ENCODE measurements at places on chromosomes 5 and 9.

- DNase-seq: no peak
These were observed 566 bp downstream of the GPR21 start for GRCh38 chr9:123033864-123034601.

DNA sequence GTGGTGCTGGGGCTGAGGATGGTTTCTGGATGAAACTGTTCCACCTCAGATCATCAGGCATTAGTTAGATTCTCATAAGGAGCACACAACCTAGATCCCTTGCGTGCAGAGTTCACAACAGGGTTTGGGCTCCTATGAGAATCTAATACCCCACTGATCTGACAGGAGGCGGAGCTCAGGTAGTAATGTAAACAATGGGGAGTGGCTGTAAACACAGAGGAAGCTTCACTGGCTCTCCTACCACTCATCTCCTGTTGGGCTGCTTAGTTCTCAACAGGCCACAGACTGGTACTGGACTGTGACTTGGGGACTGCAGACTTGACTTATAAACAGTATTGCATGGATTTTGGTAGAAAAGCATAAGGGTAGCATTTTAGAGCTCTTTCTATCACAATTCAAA, 870.7 kb upstream of the CDH10 start:
- DNase-seq: no peak

DNA sequence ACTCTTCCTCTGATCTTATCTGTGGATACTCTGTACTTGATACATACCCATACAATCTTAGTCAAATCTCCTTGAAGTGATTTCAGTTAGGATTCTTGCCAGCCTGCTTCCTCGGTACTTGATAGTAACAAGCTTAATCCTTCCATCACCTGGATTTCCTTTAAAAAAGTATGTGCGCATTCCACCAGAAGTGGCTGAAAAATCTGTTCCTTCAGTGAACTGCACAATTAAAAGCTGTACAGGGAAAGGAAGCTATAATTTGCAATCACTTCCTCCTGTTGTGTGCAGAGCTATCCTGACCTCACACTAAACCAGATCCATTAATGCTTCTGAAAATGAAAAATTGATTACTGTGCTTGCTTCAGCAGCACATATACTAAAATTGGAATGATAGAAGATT, 47.3 kb downstream of the PWWP2A start:
- DNase-seq: no peak

- DNase-seq: no peak
These were observed at the start of gene NDST1 for GRCh38 chr5:150507474-150508276. NDST1 (plus strand) TSS chr5:150508131; CDS start chr5:150521255, 13,124 bp downstream.

GRCh38 chr5:127799293-127799905, 96.2 kb downstream of the CCDC192 start:
- DNase-seq: no peak

DNA sequence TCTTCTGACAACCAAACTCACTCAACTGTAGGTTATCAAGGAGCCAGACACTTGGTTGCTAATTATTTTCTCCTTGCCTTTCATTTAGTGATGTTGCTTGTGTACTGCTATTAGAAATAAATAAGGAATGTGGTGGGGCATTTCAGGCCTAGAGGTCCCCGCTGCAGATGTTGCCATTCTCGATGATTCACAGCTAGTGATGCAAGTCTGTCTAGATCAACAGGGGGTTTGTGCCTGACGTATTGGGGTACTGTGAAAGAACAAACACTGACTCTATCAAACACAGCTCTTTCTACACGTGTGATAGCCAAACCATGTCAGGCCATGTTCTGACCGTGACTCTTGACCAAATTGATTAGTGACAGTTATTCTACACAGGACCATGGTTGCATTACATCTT, 144.7 kb downstream of the OSTF1 start:
- DNase-seq: no peak

GRCh38 chr5:61951295-61951694, 354.7 kb upstream of the KIF2A start:
- no peak for DNase-seq

DNA sequence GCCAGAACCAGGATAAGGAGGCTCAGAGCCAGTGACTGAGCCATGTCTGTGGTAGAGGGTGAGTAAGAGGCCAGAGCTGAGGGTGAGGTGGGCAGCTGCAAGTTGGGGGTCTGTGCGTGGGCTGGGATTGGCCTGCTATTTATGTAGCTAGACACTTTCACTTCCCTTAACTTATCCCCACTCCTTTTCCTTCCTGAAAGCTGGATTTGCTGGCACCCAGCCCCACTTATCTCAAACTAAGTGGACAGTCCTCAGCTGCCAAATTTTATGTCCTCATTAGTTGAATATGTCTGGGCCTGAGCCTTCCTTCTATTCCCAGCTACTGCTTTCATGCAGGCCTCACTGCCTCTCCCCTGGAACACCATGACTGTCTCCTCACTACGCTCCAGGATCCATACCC, at the start of gene CCL21:
CCL21 (minus strand) TSS at position 114 of the 400 bp plus-strand sequence; CDS start at position 44, 70 bp downstream.
- DNase-seq: no peak

- no peak for DNase-seq
These were observed 571.2 kb upstream of the DAB2 start for GRCh38 chr5:39995990-39996389.

DNA sequence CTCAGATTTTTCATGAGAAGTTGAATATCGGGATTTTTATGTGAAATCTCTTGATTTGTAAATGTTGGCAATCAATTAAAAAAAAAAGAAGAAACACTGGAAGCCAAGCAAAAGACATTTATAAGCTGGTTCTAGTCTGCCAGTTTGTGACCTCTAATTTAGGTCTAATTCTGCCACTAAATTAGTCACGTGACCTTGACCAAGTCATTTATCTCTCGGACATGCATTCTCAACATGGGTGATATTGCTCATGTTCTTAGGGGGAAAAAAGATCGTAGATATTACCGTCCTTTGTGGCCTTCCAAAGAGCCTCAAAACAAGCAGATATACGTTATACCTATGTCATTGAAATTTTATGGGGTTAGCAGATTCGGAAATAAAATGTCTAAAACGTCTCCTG, 52.9 kb upstream of the PTPDC1 start:
- no peak for DNase-seq

GRCh38 chr5:5492087-5492933, 69.8 kb downstream of the ICE1 start:
- peak; percentile 52 for DNase-seq

- no peak for DNase-seq
These were observed 185.6 kb upstream of the DMRT1 start for GRCh38 chr9:655875-656274.

DNA sequence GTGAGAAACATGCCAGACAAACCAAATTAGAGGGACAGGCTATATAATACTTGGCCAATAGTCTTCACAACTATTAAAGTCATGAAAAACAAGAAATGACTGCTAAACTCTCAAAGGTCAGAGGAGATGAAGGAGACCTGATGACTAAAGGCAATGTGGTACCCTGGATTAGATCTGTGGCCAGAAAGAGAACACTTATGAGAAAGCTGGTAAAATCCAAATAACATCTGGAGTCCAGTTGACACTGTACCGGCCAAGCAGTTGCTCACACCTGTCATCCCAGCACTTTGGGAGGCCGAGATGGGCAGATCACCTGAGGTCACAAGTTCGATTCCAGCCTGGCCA, 24.4 kb downstream of the ATOX1 start:
- DNase-seq: no peak

DNA sequence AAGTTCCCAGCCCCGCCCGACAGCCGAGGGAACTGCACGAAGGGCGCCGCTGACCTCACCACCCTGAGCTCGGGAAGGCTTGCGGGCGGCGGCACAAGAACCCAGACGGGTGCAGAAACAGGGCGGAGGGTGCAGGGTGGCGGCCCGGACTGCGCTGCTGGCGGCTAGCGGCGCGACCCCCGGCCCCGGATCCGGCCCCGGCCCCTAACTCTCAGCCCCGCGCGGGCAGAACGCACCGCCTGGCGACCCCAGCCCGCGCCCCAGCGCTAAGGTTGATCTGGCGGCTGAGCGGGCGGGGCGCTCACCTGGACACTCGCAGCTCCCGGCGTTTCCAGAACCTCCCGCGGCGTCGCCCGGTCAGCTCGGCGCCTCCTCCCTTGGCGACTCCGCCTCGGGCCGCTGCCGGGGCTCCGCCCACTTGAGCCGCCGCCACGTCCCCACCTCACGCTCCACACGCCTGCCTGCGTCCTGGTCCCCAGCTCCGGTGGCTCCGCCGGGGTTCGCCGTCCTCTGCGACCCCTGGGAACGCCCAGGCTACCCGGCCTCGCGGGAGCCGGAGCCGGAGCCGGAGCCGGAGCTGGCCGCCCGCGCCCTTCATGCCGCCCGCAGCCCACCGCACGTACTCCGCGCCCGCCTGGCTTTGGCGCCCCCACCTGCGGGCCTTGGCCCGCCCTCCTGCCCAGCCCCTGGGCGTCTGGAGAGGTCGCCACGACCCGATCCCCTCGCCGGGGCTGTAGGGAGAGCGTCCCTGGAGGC, at the start of gene P4HA2:
P4HA2 (minus strand) TSS at position 369 of the 756 bp plus-strand sequence. CDS start 9,227 bp downstream, outside the sequence.
- peak; percentile 87 for DNase-seq

DNA sequence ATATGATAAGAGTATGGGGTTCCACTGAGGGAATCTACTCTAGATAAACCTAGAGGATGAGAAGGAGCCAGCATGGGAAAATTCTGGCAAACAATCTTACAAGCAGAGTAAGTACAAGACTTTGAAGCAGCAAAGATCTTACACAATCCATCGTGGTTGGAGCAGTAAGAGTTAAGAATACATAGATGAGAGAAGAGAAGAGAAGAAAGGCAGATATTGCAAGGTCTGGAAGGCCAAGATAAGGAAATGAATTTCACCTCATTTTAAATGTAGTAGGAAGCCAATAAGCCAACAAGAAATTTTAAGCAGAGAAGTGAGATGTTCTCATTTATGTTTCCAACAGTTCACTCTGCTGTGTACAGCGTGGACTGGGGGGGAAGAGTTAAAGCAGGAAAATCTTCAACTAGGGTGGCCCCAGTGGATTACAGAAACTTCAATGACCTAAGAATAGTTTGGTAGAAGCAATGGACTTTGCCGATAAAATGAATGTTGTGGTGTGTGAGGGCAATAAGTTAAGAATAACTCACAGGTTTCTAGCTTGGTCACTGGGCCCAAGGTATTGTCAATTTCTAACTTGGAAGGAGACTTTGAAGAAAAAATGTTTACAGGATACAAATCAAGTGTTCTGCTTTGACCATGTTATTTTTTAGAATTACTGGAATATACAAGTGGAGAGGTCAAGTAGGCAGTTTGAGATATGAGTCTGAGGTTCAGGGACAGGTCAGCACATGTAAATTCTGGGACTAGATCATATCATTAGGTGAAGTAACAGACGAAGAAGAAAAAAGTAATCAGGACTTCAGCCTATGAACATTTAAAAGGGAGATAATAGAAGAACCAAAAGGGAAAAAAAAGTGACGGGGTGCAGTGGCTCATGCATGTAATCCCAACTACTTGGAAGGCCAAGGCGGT, 12.1 kb upstream of the ISOC1 start:
- DNase-seq: no peak

- DNase-seq: peak; percentile 96
These were observed 1.4 kb upstream of the ADAMTSL2 start for GRCh38 chr9:133532937-133533668.

GRCh38 chr5:107592515-107592914, 78.2 kb downstream of the EFNA5 start:
- DNase-seq: no peak

DNA sequence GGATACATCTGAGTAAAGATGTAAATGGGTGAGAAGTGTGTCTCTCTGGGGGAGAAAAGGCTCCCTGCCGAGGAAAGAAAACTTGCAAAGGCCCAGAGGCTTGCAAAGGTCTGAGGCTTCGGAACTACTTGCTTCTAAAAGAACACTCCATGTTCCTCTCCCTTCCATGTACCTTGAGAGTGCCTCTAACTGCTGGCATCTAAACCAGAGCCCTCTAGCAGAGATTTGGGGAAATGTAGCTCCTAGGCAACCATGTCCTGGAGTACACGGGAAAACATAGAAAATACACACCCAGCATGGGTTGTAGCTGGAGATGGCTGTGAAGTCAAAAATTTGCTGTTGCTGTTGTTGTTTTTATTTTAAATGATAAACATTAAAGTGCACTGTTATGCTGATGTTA, 151.6 kb downstream of the SYK start:
- no peak for DNase-seq

- DNase-seq: no peak
These were observed 1.5 kb downstream of the SV2C start for GRCh38 chr5:76084496-76085242.

- peak; percentile 79 for DNase-seq
These were observed 66.4 kb downstream of the MACROH2A1 start for GRCh38 chr5:135332519-135333150.

- no peak for DNase-seq
These were observed 70.3 kb downstream of the TEK start for GRCh38 chr9:27179245-27179865.

GRCh38 chr5:14414656-14415023, 167.0 kb upstream of the OTULINL start:
- DNase-seq: no peak

GRCh38 chr5:109161914-109162683, 247.7 kb downstream of the PJA2 start:
- no peak for DNase-seq

DNA sequence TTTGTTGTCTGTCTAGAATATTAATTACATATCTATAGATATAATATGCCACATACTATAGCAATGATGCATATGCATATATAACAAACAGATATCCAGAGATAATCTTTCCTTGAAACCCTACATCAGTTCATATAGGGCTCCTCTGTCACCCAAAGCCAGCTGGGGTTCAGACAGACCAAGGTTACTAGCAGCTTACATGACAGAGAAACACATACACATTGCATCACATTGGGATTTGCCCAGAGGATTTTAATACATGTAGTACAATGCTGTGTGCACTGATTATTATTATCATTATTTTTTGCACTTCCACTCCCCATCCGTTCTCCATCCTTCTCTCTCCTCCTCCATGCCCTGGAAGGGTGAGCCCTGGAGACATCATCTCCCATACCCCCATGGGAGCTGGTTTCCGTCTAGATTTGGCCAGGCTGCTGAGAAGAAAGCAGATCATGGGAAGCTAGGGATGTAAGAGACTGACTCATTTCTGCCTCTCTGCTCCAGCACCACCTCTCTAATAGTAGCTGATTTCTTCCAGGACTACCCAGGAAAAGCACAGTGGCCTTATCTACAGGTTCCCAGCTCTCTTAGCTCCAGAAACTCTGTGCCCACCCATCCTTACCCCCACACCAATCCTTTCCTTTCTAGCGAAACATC, 23.3 kb downstream of the FST start:
- no peak for DNase-seq

GRCh38 chr5:41796061-41796460, 74.2 kb downstream of the OXCT1 start:
- DNase-seq: no peak

- DNase-seq: no peak
These were observed 64.8 kb downstream of the PDZD2 start for GRCh38 chr5:31703757-31704156.

Data from HuH-7 (cell line).